ENCODE measurements at places on chromosomes 6 and 20.

GRCh38 chr6:151904631-151905030 lies 97.1 kb downstream of the ESR1 start:
- DNase-seq: no peak

- no peak for DNase-seq
Measured at GRCh38 chr6:16337295-16337975, 99.0 kb downstream of the GMPR start.

- no peak for DNase-seq
Measured at GRCh38 chr20:61933951-61934715, 131.5 kb downstream of the TAF4 start.

- DNase-seq: no peak
Measured at GRCh38 chr6:2951728-2952127, 19.6 kb downstream of the SERPINB6 start.

DNA sequence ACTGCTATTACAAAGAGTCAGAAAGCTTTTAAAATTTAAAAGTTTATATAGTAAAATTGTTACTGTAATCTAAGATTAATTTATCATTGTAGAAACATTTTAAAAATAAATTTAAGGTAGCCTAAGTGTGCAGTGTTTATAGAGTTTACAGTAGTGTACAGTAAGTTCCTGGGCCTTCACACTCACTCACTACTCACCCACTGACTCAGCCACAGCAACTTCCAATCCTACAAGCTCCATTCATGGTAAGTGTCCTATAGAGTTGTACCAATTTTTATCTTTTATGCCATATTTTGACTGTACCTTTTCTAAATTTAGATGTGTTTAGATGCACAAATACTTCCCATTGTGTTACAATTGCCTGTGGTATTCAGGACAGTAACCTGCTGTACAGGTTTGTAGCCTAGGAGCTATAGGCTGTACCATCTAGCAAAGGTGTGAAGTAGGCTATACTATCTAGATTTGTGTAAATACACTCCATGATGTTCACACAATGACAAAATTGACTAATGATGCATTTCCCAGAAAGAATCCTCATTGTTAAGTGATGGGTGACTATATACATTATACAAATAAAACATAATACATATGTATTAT lies 10.2 kb upstream of the TMEM170B start:
- no peak for DNase-seq
